ENCODE measurements at places on chromosomes 6 and 20.

GRCh38 chr6:215335-216034 is 76.8 kb upstream of the DUSP22 start:
- DNase-seq, result peak; percentile 49

DNA sequence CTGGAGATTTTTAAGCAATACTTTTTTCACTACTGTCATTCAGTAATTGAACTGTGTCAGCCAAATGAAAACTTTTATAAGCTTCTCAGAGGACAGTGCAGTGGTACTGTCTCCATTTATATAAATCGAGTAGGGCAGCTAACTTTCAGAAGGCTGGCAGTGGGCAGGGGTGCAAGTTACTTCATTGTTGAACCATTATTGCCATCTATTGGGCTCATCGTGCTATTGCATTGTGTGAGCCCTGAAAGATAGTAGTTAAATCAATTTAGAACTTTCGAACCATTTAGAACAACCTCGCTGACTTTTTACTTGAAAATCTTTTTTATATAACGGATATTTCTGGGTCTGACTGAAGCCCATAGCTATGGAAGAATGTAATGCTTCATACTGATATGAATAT is 347.8 kb upstream of the PLCB4 start:
- DNase-seq, result no peak

- DNase-seq, result no peak
These were observed 251.1 kb upstream of the SOX4 start for GRCh38 chr6:21342501-21342900.

- DNase-seq, result no peak
These were observed 13.8 kb upstream of the KIF16B start for GRCh38 chr20:16587066-16587465.

DNA sequence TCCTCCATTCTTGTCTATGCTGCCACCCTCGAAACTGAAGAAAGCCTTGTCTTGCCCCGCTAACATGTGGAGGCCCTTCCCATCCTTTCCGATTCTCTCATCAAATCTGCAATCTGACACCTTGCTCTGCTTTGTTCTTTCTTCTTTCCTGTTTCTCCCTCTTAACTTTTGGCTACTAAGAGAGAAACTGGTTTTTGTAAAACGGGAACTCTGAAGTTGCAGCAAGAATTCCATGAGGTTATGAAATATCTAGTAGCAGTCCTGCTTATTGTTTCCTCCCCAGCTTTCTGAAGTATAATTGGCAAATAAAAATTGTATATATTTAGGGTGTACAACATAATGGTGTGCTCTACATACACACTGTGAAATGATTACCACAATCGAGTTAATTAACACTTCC is 80.2 kb downstream of the MAP7 start:
- no peak for DNase-seq

DNA sequence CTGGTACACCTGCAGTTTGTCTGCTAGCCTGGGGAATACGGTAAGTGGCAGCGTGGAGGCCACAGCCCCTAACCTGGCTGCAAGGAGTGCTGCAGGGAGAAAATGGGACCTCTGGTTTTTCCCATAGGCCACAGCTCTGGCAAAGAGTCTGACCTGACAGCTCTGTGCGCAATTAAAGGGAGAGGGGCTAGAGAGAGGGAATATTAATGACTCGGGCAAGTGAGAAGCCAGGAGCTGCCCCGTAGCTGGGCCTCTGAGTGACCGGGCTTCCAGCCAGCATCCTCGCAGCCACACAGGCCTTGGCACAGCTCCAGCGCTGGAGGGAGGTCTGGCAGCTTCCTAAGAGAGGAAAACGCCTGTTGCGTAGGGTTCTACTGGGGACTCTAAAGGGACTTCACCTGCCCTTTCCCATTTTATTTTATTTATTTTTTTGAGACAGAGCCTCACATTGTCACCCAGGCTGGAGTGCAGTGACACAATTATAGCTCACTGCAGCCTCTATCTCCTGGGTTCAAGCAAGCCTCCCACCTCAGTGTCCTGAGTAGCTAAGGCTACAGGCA is 18.2 kb upstream of the OCSTAMP start:
- no peak for DNase-seq

DNA sequence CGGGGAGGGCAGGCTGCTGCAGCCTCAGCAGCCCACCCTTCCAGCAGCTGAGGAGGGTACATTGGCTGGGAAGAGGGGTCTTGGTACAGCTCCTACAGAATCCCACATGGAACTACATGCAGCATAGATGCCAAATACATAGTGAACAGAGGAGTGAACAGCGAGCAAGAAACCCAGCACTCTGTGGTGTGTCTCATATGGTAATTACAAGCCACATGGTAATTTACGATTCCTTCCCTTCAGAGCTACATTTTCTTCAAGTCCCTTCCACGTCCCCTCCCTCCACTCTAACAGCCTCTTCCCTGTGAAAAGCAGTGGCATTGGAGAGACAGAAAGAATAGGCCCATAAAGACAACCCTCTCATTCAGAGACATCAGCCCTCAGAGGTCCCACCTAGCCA is 167.7 kb downstream of the SYNDIG1 start:
- no peak for DNase-seq

- DNase-seq, result no peak
These were observed 536.0 kb downstream of the BTBD3 start for GRCh38 chr20:12453711-12454110.

DNA sequence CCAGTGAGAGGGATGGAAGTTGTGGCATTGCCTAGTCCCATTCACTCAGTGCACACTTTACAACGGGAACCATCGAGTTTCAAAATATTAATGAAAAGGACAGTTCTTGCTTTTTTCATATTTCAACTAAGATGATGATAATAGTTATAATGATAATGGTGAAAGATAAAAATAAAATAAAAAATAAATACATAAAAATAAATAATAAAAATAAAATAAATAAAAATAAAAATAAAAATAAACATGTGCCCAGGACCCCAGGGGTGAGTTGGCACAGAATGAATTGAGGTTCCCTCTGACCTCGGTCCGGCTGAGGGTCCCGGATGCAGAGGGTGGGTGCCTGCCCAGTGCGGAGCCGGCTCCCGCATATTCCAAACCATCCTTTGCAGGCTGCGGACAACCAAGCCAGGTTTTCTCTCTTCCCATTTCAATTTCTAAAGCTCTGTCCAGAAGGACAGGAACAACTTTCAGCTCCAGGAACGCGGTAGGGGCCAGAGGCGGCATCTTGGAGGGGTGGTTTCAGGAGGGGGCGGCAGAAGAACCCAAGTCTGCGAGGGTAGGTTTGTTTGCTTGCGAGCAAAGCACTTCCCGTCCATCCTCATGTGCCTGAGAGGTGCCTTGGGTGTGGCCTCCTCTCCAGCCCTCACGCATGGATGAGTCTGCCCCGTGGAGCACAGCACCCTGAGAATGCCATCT is 236.8 kb downstream of the DLL1 start:
- no peak for DNase-seq

GRCh38 chr6:147772724-147773123 is 264.2 kb downstream of the SAMD5 start:
- no peak for DNase-seq

GRCh38 chr6:36276581-36277536 is 7.0 kb downstream of the PNPLA1 start:
- DNase-seq, result no peak

- DNase-seq, result no peak
These were observed 10.4 kb upstream of the SUMO4 start for GRCh38 chr6:149389509-149390297.

DNA sequence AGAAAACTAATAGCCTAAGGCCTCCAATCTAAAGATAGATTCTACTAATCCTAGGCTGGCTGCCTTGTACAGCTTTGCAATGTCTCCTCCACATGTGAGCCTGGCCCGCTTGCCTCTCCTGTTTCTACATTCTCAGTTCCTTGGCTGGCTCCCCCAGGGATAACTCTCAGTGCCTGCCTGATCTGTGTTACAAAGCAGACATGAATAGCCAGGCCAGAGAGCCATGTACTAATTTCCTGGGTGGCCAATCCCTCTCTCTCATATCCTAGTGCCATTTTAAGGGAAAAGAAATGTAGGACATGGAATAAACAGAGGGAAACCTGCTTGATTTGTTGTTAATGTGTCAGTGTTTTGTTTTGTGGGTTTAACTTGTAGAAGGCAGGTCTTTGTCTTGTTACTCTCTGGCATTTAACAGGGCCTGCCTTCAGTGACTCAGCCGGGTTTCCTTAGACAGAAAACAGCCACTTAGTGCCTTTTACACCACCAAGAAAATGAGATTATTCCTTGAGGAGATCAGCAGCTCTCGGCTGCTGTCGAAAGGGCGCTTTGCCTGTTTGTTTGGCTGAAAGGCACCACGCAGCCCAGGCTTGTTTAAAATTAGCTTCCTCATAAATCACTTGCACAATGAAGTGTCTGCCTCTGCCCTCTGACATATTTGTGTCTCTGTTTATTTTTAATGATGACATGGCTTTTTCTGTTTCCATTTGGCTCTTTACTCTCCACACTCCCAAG is 702.7 kb downstream of the MAFB start:
- no peak for DNase-seq

DNA sequence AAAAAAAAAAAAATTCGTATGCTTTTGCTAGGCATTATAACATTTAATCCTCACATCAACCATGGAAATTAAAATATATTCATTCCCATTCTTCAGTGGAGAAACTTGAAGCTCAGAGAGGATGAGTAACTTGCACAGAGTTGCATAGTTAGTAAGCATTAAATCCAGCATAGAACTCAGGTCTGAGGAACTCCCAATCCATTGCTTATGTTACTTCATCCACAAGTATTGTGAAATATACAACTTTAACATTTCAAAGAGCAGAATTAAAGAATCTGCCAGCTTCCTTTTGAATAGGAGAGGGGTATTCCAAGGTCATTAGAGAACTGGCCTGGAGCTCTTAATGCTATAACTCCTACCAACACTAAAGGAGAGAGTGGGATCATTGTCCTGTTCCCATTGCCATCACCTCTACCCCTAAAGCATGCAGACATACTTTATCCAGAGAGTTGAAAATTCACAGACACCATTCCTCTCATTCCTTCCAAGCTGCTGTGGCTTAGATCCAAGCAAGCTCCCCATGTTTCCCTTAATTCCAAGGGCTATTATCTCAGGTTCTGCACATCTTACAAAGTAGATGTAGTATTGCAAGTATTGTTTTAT is 91.9 kb downstream of the FLRT3 start:
- no peak for DNase-seq

DNA sequence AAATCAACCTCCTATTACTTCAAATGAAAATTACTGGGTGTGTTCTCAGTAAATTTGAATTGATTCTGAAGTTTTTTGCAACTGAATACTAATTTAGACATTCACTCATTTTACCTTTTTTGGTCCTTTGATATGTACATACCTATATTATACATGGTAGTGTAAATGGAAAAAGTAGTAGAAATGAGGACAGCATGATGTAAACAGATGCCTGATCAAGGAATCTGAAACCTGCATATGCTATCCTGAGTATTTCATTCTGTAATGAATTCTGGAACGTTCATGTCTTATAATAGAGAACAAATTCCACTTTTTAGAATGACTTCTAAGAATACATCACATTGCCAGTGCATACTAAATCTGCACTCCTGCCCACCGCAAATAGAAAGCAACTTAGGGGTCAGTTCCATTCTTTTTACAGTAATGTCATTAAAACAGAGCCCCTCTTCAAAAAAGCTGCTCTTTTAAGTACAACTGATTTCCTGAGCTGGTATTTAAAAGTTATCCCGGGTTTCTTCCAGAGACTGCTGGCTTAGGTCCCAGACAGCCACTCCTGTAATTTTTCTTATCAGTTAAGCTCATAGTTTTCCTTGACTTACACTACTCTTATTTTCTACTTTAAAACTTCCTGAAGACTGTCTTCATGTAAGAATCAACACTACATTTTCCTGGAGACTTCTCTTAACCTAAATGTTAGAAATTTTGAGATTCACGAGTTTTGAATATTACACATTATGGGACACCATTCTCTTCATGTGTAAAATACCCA is 48.4 kb downstream of the MAP3K7 start:
- no peak for DNase-seq

DNA sequence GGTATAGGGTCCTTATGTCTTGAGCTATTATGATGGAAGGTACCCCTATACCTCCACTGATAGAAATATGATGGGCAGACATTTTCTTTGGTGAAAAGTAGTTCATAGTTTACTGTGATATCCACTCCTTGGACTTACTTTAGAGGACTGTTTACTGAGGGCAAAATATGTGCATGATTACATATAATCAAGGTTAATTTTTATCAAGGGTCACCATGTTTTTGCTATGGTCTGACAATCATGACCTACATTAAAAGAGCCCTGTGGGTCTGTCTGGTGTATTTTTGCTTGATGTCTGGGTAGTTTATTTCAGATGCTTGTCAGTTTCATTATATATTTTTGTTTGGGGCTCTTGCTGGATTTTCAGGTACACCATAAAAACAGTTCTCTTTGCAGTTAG is 40.1 kb downstream of the CDKAL1 start:
- DNase-seq, result no peak

- no peak for DNase-seq
These were observed 84.1 kb downstream of the C6orf52 start for GRCh38 chr6:10610289-10610688.

DNA sequence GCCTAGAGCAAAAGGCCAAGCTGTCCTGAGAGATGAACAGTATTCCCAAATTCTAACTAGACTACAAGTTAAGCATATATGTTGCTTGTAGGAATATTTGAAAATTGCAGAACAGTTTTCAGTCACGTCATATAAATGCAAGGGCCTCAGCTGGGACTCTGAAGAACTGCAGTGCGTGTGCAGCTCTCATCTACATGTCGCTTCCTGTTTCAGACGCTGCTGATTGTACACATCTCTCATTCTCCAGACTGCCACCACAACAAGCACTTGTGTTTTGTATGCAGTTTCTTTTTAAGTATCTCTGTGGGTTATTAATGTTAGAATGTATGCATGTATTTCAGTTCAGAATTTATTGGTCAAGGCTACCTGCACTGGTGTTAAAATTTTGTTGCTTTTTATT is 119.7 kb downstream of the MAP3K4 start:
- no peak for DNase-seq

GRCh38 chr6:157264701-157265100 is 58.6 kb downstream of the TMEM242 start:
- no peak for DNase-seq

DNA sequence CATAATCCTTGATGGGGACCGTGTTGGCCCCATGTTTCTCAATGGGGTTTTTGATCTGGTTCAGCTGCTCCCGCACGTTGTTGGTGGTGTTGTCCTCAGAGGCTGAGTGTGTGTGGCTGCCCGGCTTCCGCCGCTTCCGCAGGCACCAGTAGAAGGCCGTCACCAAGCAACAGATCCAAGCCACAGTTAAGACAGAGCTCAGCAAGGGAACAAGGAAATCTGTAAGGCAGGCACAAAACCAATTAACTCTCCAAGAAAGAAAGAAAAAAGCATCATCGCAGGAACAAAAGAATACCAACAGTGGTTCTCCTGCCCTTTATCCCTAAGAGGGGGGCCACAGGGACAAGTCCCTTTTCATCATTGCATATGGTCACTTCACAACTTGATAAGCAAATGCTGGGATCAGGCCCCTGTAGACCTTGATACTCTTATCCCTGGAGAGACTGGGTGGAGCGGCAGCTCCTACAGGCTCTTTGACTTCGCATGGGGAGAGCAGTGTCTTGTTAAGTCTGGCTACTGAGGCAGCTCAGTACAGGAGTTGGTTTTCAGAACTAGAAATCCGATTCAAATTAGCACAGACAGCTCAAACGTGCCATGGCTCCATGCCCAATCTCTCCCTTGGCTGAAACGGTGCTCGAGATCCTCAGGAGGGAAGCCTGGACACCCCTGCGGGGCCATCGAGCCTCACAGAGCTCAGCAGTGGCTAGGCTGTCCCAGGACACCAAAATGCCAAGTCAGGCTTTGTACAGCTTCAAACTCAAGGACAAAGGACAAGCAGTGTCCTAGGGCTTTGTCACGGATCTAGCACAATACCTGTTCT is 33.9 kb downstream of the JAG1 start:
- DNase-seq, result no peak
